ENCODE measurements at places on chromosomes 2 and 18.

GRCh38 chr2:19835781-19836281, 66.0 kb downstream of the TTC32 start:
- DNase-seq, result no peak

DNA sequence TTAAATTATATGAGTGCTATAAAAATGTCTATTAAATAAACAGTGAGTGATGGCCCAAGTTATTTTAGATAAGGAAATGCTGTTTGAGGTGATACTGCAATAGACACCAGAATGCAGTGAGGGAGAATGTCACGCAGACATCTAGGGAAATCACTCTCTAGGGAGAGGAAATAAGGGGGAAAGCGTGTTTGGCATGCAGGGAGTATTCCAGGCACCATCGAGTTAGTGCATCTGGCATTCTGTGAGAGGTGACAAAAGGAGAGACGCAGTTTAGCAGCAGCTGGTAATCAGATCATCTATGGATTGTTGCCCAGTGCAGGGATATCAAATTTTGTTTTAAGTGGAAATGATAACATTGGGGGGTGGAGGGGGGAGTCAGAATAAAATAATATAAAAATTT, 175.4 kb upstream of the NETO1 start:
- DNase-seq, result no peak

DNA sequence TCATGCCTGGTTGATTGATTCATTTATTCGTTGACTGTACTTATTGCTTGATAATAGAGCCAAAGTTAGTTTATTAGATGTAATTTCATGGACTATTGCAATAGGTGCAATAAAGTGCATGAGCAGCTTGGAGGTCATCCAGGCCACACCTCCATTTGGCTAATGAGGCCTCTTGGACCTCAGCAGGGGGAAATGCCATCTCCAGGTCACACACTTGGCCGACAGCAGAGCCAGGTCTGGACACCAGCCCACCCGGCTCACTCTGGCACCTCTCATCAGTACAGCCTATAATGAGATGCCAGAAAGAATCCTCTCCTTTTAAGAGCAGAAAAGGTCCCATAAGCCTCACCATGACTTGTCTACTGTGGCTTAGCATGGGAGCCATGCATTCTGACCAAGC, 71.2 kb upstream of the AFF3 start:
- DNase-seq, result no peak

GRCh38 chr2:240640939-240641338, 15.7 kb downstream of the GPR35 start:
- no peak for DNase-seq

- no peak for DNase-seq
Measured at GRCh38 chr18:44835703-44836102, 155.0 kb downstream of the SETBP1 start.

- DNase-seq, result no peak
Measured at GRCh38 chr2:173238385-173238784, 116.3 kb upstream of the CDCA7 start.

- DNase-seq, result no peak
Measured at GRCh38 chr2:235230821-235231601, 262.8 kb upstream of the AGAP1 start.

- no peak for DNase-seq
Measured at GRCh38 chr2:239690651-239691631, 290.1 kb upstream of the HDAC4 start.

GRCh38 chr2:84309281-84309680, 149.8 kb downstream of the SUCLG1 start:
- no peak for DNase-seq

Data from activated gamma-delta T cell treated with anti-CD3 and anti-CD28 coated beads, Interleukin-2, amount 50 U/mL, for 16 hours (primary cell).